Activated CD8-positive, alpha-beta memory T cell treated with anti-CD3 and anti-CD28 coated beads for 1 hour (primary cell): ENCODE measurements at places on chromosomes 13 and 19.
A peak's percentile ranks its signal among the peaks of the same experiment; 100 is the strongest.

GRCh38 chr13:52446265-52446664, 4.2 kb downstream of the VPS36 start:
- DNase-seq: no peak

- no peak for DNase-seq
Observed at GRCh38 chr19:14480700-14481079, 5.5 kb upstream of the PTGER1 start.

GRCh38 chr13:31797154-31797775, 57.9 kb downstream of the RXFP2 start:
- DNase-seq: no peak

DNA sequence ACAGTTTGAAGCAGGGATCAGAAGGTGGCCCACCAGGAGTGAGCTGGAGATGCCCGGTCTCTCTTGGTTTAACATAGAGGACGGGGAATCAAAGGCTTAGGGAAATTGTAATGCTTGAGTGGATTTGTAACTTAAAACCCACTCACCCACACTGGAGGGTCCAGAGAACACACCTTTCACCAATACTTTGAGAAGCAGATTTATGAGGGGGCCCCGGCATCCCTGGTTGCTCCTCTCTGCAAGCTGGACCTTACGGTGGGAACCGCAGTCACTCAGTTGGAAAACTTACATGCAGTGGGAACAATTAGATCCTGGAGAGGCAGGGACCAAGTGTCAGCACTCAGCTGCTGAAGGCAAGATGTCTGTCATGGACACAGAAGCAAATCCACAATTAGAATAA, 20.5 kb downstream of the PPP5C start:
- no peak for DNase-seq

DNA sequence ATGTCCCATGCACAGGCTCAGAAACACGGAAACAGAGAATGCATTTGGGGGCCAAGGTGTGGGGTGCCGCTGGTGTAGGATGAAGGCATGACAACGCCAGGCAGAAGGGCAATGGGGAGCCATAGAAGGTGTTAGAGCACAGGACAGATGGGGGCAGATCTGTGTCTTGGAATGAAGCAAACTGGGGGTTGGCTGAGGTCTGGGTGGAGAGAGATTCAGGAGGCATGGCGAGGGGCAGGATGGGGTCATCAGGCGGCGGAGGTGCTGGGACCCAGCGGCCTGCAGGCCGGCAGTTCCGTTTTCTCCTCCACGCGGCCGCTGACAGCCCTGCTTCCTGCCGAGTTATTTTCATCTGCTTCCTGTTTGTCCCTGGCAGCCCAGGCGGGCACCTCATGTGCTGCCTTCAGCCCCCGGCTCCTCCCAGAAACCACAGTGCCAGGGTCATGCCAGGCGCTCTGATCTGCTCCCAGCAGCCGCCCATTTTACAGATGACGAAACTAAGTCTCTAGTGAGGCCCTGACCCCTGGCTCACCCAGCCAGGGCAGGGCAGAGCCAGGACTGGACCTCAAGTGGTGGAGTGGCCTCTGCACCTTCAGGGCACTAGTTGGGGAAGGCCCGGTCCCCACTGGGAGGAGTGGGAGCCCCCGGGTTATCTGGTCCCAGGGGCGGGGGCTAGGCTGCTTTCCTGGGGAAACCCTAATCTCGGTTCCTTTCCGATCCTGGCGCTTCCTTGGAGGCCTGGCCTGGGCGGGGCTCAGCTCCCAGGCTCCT, 2.2 kb downstream of the ARHGAP45 start:
- no peak for DNase-seq

DNA sequence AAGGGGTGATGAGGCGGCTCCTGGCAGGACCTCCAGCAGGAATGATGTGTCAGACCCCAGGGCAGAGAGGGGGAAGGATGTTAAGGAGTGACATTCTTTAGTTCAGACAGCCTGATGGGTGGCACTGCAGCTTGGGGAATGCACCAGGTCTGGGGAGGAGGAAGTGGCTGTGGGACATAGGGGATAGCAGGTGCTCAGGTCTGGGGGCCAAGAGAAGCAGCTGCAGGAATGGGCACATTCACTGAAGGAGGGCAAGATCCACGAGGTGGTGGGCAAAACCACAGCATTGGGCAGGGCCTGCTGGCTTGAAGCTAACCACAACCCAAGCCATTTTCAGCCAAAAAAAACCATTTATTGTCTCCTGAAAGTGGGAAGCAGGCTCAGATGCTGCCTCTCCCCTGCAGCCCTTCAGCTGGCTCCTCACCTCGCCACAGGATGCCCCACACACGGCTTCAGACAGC, 26.5 kb downstream of the COMP start:
- DNase-seq: no peak

- no peak for DNase-seq
Observed at GRCh38 chr13:47211106-47211505, 314.3 kb upstream of the HTR2A start.

- DNase-seq: no peak
Observed at GRCh38 chr19:47595944-47596343, 13.0 kb upstream of the BICRA start.

- DNase-seq: no peak
Observed at GRCh38 chr13:95505986-95506385, 46.5 kb upstream of the CLDN10 start.

GRCh38 chr19:29520390-29520789, 5.4 kb upstream of the VSTM2B start:
- no peak for DNase-seq

DNA sequence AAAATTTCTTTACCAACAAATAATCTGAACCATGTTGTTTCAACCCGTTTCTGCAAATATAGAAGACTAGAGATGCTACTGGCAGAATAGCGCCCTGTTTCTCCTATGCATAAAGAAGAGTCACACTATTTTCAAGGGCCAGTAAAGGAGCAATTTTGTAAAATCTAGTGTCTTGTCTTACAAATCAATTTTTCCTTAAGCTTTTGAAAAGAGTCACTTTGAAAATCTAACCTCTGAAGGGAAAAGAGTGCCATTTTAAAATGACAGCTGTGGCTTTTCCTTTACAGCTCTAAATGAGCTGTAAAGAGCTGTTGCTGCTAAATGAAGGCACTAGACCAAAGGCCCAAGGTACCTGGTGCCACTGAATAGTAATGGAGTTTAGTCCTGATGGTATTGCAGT, 16.9 kb upstream of the GTF2F2 start:
- no peak for DNase-seq

GRCh38 chr19:13133241-13133870, 15.3 kb downstream of the NACC1 start:
- DNase-seq: no peak

DNA sequence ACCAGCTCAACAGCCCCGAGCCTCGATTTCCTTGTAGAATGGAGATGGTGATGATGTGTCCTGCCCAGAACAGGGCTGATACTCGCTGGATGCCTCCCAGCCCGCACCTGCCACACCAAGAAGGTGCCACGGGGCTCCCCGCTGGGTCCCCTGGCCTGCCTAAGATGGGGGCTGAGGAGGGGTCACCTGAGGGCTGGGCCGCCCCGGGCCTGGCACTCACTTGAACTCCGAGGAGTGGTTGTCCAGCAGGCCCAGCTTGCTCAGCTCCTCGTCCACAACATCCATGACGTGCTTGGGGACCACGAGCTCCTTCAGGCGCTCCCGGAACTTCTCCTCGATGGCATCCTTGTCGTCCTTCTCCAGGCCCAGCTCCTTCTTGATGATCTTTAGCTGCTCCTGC, 14.4 kb downstream of the LONP1 start:
- DNase-seq: no peak

GRCh38 chr13:109941951-109942350, 155.6 kb upstream of the IRS2 start:
- DNase-seq: no peak

DNA sequence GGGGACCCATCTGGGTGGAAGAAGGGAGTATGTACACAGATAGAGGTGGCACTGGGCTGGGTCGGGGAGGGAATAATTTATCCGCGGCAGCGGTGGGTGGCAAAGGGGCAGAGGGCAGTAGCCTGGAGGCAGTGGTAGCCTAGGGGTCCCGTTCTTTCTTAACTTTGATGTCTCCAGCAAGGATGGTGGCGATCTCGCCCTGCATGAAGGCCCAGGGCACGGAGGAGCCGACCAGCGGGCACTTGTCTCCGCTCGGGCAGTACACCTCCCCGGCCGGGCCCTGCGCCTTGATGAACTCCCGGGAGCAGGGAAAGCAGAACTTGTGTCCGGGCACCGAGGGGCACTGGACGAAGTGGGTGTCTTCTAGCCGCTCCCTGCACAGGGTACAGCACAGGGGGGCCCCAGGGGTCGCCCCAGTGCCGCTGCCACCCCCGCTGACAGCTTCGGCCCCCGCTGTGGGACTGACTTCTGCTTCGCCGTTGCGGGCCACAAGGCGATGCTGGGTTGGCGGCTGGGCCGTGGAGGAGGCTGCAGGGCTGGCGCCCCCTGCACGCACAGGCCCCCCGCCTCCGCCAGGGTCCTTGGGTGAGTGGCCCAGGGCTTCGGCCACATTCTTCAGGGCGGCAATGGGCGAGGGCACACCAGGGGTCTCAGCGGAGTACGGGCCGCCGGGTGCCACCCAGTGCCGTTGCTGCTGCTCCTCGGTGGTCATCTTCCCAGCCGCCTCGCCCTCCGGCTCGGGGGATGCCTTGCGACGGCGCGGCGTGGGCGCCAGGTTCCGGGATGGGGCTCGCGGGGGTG, 1.9 kb downstream of the IRF2BP1 start:
- DNase-seq: no peak

GRCh38 chr13:86765462-86765861, 905.7 kb upstream of the SLITRK5 start:
- no peak for DNase-seq

DNA sequence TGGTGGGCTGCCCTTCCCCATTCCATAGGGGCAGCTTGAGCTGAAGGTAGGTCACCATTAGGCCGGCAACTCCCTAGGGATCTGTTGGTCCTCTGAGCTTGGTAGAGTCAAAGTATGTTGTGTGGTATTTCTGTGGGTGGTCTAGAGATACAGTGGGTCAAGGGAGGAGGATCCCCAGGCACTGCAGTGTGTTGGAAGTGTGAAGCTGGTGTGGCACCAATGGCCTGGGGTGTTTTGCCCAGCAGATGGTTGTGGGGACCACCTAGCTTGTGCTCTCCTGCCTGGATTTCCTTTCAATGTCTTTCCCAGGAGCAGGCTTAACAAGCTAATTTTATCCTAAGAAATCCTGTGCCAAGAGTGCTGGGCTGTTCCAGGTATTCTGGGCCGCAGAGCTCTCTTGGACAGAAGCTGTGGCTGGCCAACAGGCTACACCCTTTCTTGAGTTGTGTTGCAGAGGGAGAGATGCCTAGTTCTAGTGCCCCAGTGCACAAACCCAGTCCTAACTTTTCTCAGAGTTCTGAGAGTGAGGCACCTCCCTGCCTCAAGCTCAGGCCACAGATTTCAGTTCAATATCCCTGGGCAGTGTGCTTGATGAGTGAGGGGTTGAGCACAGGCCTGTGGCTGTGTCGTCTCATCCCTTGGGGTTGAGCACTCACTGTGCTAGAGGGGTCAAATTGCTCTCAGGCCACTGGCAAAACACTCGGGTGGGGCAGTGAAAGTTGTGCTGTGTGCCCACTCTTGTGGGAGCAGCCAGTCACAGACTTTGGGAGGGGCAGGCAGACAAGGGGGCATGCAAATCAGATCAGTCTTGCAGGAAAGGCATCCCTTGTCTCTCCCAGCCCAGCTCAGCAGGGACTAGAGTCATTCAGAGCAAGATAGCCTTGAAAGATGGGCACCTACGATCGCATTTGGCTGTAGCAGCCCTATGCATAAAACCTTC, 1806.1 kb upstream of the MIR17HG start:
- DNase-seq: no peak

GRCh38 chr19:2049741-2050348, 1.2 kb downstream of the MKNK2 start:
- DNase-seq: no peak

GRCh38 chr13:101949681-101950080, 452.2 kb downstream of the FGF14 start:
- no peak for DNase-seq

- no peak for DNase-seq
Observed at GRCh38 chr13:99971576-99972189, at the start of gene ZIC5. TSS of gene ZIC5 (minus strand) at chr13:99971767. CDS start at chr13:99971603, 164 bp downstream.

DNA sequence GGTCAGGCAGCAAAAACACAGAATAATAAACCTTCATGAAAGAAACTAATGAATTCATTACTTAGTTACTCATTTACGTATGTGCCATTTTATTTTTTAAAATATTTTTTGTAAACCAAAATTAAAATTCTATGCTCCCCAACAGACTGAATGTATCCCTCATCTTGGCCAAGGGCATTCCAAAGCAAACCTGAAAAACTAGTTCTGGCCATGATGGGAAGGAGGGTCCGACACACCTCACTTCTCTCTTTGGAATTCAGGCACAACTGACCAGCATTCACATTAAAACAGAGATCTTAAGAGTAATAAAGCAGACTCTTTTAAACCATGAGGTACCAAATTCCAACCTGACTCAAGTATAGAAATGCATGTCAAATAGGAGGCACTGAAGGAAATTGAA, 1576.9 kb upstream of the SPRY2 start:
- DNase-seq: no peak

- DNase-seq: no peak
Observed at GRCh38 chr19:38089440-38089839, 134.6 kb downstream of the DPF1 start.

- no peak for DNase-seq
Observed at GRCh38 chr13:105465745-105466144, 1069.7 kb downstream of the EFNB2 start.

- no peak for DNase-seq
Observed at GRCh38 chr13:46025157-46025556, 27.4 kb downstream of the ZC3H13 start.

- DNase-seq: peak; percentile 55
Observed at GRCh38 chr19:39407660-39408391, 1.2 kb downstream of the ZFP36 start.

- no peak for DNase-seq
Observed at GRCh38 chr19:14300303-14300702, 80.9 kb upstream of the ADGRE5 start.

GRCh38 chr13:104288496-104288895, 1222.3 kb upstream of the SLC10A2 start:
- DNase-seq: no peak

GRCh38 chr19:57165846-57166245, 1.4 kb downstream of the DUXA start:
- no peak for DNase-seq

DNA sequence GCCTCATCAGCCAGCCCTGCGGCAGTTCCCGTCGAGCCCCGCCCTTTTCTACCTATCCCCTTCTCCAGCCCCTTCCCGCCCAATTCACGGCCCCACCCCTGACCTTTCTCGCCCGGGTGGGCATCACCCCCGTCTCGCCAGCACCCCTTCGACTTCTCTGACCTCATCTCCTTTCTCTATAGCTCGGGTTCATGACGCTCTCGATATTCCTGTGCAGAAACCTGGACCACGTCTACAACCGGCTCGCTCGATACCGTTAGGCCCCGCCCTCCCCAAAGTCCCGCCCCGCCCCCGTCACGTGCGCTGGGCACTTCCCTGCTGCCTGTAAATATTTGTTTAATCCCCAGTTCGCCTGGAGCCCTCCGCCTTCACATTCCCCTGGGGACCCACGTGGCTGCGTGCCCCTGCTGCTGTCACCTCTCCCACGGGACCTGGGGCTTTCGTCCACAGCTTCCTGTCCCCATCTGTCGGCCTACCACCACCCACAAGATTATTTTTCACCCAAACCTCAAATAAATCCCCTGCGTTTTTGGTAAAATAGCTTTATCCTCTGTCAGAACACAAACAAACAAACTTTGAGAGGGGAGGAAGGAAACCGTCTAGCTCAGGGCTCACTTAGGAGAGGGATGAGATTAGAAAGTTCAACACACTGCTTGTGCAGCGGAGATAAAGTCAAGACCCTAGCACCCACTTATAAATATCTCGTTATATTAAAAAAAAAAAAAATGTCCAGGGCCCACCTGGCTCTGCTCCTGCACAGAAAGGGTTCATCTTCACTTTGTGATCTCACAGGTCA, 5.1 kb downstream of the CD37 start:
- no peak for DNase-seq
